H7 (cell line): ENCODE measurements at places on chromosomes 7 and 10. TPM values are rescaled to one million over a fixed set of nuclear protein-coding genes. Genes with fewer than 3 reads are reported as not detected.

- DNase-seq, result no peak
Measured at GRCh38 chr10:48249763-48250351, 24.6 kb downstream of the FRMPD2 start.

GRCh38 chr7:96144260-96144526 lies 177.7 kb downstream of the SLC25A13 start:
- DNase-seq, result no peak

- no peak for DNase-seq
Measured at GRCh38 chr7:55083206-55083605, 64.4 kb downstream of the EGFR start.

GRCh38 chr7:99142727-99143520 lies 984 bp downstream of the SMURF1 start:
- DNase-seq, result no peak

GRCh38 chr10:28381466-28381865 lies 78.6 kb upstream of the MPP7 start:
- DNase-seq, result no peak

DNA sequence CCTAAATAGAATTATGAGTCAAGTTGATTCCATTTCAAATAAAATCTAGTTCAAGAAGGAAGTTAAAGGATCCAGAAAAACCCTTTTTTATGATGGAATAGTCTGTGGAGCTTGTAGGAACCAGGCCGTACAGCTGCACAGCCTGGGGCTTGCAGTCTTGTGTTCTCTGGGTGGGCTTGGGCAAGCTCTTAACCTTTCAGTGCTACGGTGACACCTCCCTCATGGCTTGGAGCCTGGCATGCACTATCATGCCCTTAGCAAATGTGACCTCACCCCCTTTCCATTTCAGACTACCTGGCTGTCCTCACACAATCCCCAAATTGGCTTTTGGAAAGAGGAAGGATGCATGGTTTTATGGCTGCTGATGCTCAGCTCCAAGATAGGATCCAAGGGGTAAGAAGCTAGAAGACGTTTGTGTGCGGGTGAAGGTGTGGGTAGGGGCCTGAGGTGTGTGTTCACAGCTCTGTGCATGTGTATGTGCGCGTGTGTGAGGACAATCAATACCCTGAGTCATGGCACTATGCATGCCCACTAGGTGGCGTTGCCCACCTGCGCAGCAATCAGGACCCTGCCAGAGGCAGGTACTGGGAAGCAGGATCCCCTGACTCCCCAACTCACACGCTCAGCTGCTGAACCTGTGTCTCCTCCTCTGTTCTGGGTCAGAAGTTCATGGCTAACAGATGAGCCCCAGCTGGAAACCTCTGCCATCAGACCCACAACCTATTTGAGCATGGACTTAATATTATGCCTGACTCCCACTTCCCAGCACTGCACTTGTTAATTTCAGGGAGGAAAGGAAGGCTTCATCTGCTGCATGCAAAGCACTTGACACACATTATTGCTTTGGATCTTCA lies 113.4 kb downstream of the PTPN20 start:
- DNase-seq, result peak; percentile 94

GRCh38 chr10:98301664-98302319 lies 33.8 kb upstream of the LOXL4 start:
- DNase-seq, result no peak

DNA sequence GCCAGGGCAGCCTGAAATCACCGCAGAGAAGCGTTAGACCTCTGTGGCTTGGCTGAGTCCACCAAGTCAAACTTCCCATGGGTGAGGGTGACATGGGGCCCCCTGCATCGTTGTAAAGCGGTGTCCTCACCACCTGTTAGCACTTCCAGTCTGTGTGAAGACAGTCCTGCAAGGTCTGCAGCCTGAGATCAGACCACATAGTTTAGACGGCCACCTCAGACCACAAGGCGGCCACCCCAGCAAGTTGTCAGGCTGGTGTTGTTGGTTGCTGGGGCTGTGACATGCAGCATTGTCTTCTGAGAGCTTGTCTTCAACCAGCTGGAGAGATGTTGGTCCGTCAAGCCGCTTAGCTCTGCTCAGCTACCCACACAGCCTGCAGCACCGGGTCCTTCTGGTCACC lies 44.1 kb upstream of the TARP start:
- DNase-seq, result no peak

Gene PSAP
- 389 and 452 TPM in 2 replicates for total RNA-seq

Gene OAT
- total RNA-seq, result 214 and 241 TPM in 2 replicates

Gene AHR
- 5.3 and 8.6 TPM in 2 replicates for total RNA-seq

Gene INHBA
- total RNA-seq, result 0.04 and 0.07 TPM in 2 replicates
